ENCODE measurements at places on chromosomes 6 and 20. TPM values are rescaled to one million over a fixed set of nuclear protein-coding genes. Genes with fewer than 3 reads are reported as not detected.

Gene ARHGAP40
- not detected for total RNA-seq

Gene BPIFA1
- total RNA-seq = not detected

Gene PAK5
- not detected for total RNA-seq

Gene EGFL8
- total RNA-seq = 9.4 TPM

Gene NKX2-4
- not detected for total RNA-seq

Gene FAM83B
- not detected for total RNA-seq

Gene BNIP5
- not detected for total RNA-seq

Gene PPIL1
- total RNA-seq = 24.2 TPM

Gene HEY2
- 0.32 TPM for total RNA-seq

Gene BMP2
- total RNA-seq = 31.1 TPM

Gene TRIM31
- not detected for total RNA-seq

Gene CALHM5
- total RNA-seq = 3.4 TPM

Gene XKR7
- not detected for total RNA-seq

Gene LY6G6C
- total RNA-seq = not detected

Gene ASXL1
- total RNA-seq = 37.4 TPM

Gene ARFGAP1
- total RNA-seq = 57.0 TPM

Gene GSTA3
- not detected for total RNA-seq

Gene FGD2
- 49.4 TPM for total RNA-seq

Gene KIF6
- total RNA-seq = 0.43 TPM

Gene TFAP2D
- total RNA-seq = not detected

Gene HLA-DPB1
- 72.7 TPM for total RNA-seq

Gene GPLD1
- total RNA-seq = 3.5 TPM

Gene PRDM1
- total RNA-seq = 0.21 TPM

Gene BPIFB1
- not detected for total RNA-seq

Gene HTR1E
- not detected for total RNA-seq

Gene NCOA6
- total RNA-seq = 21.6 TPM

Gene PACSIN1
- not detected for total RNA-seq

Gene PPP1R16B
- 26.4 TPM for total RNA-seq

Gene WFDC2
- total RNA-seq = 32.5 TPM

Gene SPEF1
- not detected for total RNA-seq

Gene CHMP4B
- total RNA-seq = 42.8 TPM
